Stomach (tissue), 19 donors: ENCODE measurements at places on chromosomes 3 and 15. TPM values are rescaled to one million over a fixed set of nuclear protein-coding genes. Genes with fewer than 3 reads are reported as not detected.

Gene LMOD3
- total RNA-seq = not detected

Gene SCN11A
- not detected for total RNA-seq

Gene GOLGA6A
- not detected for total RNA-seq

Gene MORC1
- not detected for total RNA-seq

Gene RASL12
- 27.7 TPM for total RNA-seq

Gene GRK7
- total RNA-seq = not detected

Gene AGBL1
- under 0.01 TPM for total RNA-seq

Gene SKIL
- total RNA-seq = 107 TPM

Gene INSYN1
- 3.3 TPM for total RNA-seq

Gene FHIT
- 7.5 TPM for total RNA-seq

- no peaks in the 10 kb centered on the region for H3K4me1 ChIP-seq
- no peaks in the 10 kb centered on the region for H3K27me3 ChIP-seq
- no peaks in the 10 kb centered on the region for H3K36me3 ChIP-seq
- no peak overlapping the region for H3K4me3 ChIP-seq
- no peak for DNase-seq
These were observed 23.1 kb downstream of the SST start for GRCh38 chr3:187646906-187647660.

GRCh38 chr15:95278532-95279245 lies 1047.3 kb downstream of the MCTP2 start:
- H3K4me1 ChIP-seq = peaks cover 5% of the 10 kb centered on the region
- H3K36me3 ChIP-seq = no peaks in the 10 kb centered on the region
- H3K4me3 ChIP-seq = no peak overlapping the region
- H3K27me3 ChIP-seq = no peaks in the 10 kb centered on the region
- H3K27ac ChIP-seq = no peak overlapping the region

GRCh38 chr3:22933051-22933840 lies 269.9 kb upstream of the UBE2E2 start:
- DNase-seq = no peak
- no peak overlapping the region for H3K27ac ChIP-seq
- no peaks in the 10 kb centered on the region for H3K27me3 ChIP-seq
- no peaks in the 10 kb centered on the region for H3K36me3 ChIP-seq
- H3K4me1 ChIP-seq = no peaks in the 10 kb centered on the region
- H3K4me3 ChIP-seq = no peak overlapping the region

- H3K36me3 ChIP-seq = no peaks in the 10 kb centered on the region
- H3K4me3 ChIP-seq = no peak overlapping the region
- H3K4me1 ChIP-seq = no peaks in the 10 kb centered on the region
- no peaks in the 10 kb centered on the region for H3K27me3 ChIP-seq
These were observed 57.6 kb upstream of the RGMA start for GRCh38 chr15:93146601-93147000.

DNA sequence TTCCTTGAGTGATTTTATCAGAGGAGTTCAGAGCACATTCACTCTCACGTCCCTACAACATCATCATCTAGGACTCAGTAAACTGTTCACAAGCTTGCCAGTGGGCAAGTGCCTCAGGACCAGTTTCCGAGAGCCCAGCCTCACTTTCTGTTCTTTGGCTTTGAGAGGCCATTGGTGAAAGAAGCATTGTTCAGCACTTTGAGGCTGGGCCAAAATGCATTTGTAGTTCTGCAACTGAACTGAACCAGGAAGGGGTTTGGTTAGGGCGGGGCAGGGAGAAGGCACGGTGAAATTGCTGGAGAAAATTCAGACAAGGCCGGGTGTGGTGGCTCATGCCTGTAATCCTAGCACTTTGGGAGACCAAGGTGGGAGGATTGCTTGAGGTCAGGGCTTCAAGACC lies 222.1 kb upstream of the CHRM5 start:
- H3K4me3 ChIP-seq = no peak overlapping the region
- no peaks in the 10 kb centered on the region for H3K27me3 ChIP-seq
- H3K27ac ChIP-seq = no peak overlapping the region
- no peaks in the 10 kb centered on the region for H3K36me3 ChIP-seq
- peaks cover 5% of the 10 kb centered on the region for H3K4me1 ChIP-seq

GRCh38 chr15:66359740-66360139 lies 3.3 kb upstream of the TIPIN start:
- DNase-seq = peak; percentile 19
- no peaks in the 10 kb centered on the region for H3K27me3 ChIP-seq
- no peaks in the 10 kb centered on the region for H3K36me3 ChIP-seq
- H3K4me3 ChIP-seq = no peak overlapping the region
- no peak overlapping the region for H3K27ac ChIP-seq

- H3K4me3 ChIP-seq = no peak overlapping the region
- no peak for DNase-seq
- no peaks in the 10 kb centered on the region for H3K4me1 ChIP-seq
These were observed 654.0 kb upstream of the KCNMB2 start for GRCh38 chr3:177882124-177882648.

DNA sequence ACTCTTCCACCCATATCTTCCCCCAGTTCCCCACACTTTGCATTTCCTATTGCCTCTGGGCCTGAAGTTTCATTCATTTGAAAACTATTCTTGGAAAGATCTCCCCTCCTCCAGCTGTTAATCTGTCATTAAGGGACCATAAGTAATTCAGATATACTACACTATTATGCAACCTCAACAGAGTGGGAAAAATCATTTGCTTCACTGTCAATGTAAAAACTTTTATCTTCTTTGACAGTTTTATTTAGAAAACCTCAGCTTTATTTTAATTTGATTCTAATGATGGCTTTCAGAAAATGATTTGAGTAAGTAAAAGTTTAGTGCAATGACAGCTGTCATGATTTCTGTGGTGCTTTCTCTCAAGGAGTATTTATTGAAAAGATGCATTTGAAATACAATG lies 435.3 kb upstream of the KCNMB2 start:
- DNase-seq = no peak
- H3K4me3 ChIP-seq = no peak overlapping the region
- H3K4me1 ChIP-seq = peaks cover 4% of the 10 kb centered on the region
- no peaks in the 10 kb centered on the region for H3K27me3 ChIP-seq

GRCh38 chr15:91516866-91517265 lies 336.6 kb upstream of the SLCO3A1 start:
- no peaks in the 10 kb centered on the region for H3K27me3 ChIP-seq
- no peak for DNase-seq
- H3K27ac ChIP-seq = no peak overlapping the region
- no peaks in the 10 kb centered on the region for H3K4me1 ChIP-seq

GRCh38 chr15:92306663-92307062 lies 87.0 kb upstream of the ST8SIA2 start:
- no peaks in the 10 kb centered on the region for H3K4me1 ChIP-seq
- DNase-seq = peak; percentile 42
- H3K27me3 ChIP-seq = no peaks in the 10 kb centered on the region
- H3K36me3 ChIP-seq = no peaks in the 10 kb centered on the region
- no peak overlapping the region for H3K4me3 ChIP-seq

GRCh38 chr3:9955067-9955502 lies 2.9 kb upstream of the PRRT3 start:
- no peak overlapping the region for H3K27ac ChIP-seq
- H3K4me3 ChIP-seq = no peak overlapping the region
- H3K4me1 ChIP-seq = peaks cover 6% of the 10 kb centered on the region
- peaks cover 21% of the 10 kb centered on the region for H3K36me3 ChIP-seq

- no peak overlapping the region for H3K4me3 ChIP-seq
- no peak overlapping the region for H3K27ac ChIP-seq
- no peaks in the 10 kb centered on the region for H3K4me1 ChIP-seq
- no peaks in the 10 kb centered on the region for H3K27me3 ChIP-seq
- H3K36me3 ChIP-seq = no peaks in the 10 kb centered on the region
- DNase-seq = no peak
These were observed 884.7 kb downstream of the NAALADL2 start for GRCh38 chr3:175743733-175744400.

DNA sequence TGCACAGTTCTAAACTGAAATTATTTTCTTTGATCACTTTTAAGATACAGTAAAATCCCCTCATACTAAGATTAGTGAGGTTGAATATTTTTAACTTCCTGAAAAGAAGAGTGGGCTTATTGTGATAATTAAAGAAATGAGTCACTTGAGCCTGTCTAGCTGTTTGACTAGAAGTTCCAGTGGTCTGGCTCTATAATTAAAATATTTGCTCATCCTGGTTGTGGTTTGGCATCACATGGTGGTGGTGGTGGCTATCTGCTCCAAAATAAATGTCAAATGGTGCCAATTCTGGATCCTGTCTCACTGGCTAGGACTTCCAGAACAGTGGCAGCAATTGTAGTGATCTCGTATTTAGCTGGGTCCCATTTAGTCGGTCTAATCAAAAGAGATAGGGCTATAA lies 8.6 kb upstream of the TEX9 start:
- no peaks in the 10 kb centered on the region for H3K4me1 ChIP-seq
- H3K4me3 ChIP-seq = no peak overlapping the region
- no peaks in the 10 kb centered on the region for H3K36me3 ChIP-seq
- H3K27ac ChIP-seq = no peak overlapping the region

DNA sequence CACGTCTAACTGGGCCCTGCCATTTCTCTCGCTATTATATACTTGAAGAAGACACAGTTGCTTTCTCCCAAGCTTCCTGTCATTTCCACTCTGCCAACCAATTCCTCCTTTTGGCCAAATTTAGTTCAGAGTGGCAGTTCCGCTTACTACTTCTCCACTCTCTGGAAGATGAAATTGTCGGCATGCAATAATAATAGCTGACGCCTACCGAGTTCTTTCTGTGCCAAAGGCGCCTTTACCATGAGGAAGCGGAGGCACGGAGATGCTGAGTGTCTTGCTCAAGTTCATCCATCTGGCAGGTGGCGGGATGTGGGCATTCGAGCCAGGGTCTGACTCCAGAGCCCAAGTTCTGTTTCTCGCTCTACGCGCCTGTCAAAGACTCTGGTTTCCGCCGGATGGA lies 14.6 kb upstream of the NRROS start:
- no peaks in the 10 kb centered on the region for H3K36me3 ChIP-seq
- no peak for DNase-seq
- H3K27ac ChIP-seq = no peak overlapping the region
- no peak overlapping the region for H3K4me3 ChIP-seq

DNA sequence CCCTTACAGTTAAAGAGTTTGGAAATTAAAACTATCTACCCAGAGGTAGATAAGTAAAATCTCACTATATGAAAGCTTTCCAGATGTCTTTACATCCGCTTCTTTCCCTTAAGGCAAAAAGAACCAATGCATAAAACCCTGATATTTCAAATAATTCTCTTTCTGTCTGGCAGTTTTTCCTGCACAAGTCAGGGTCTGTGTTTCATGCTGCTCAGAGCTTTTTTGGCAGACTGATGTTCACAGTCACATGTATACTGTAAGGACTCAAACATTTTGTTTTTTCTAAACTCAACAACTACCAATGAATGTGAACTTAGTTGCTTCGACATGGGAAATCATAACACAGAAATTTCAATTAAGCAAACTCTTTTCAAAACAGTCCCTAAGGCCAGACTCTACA lies 988.4 kb downstream of the EPHA3 start:
- DNase-seq = no peak
- H3K4me3 ChIP-seq = no peak overlapping the region
- H3K36me3 ChIP-seq = no peaks in the 10 kb centered on the region
- no peaks in the 10 kb centered on the region for H3K4me1 ChIP-seq

DNA sequence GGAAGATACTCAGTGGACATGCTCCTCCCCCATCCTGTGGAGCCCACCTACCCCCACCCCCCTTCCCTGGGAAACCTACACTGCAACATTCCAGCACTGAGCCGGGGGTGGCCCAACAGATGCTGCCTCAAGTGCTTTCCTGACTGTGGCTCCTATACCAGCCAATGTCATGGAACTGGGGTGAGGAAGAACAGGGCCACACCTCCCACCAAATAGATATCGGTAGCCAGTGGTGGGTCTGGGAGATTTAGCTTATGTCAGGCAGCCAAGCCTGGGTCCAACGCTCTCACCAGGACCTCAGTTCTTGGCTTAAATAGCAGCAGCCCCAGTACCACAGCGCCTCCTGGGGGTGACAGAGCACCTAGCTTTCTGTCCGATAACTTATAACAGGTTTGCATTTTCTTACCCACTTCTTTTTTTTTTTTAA lies 30.3 kb downstream of the CDC25A start:
- H3K27me3 ChIP-seq = no peaks in the 10 kb centered on the region
- no peak overlapping the region for H3K4me3 ChIP-seq
- H3K4me1 ChIP-seq = no peaks in the 10 kb centered on the region
- no peak overlapping the region for H3K27ac ChIP-seq

- peaks cover 99% of the 10 kb centered on the region for H3K4me1 ChIP-seq
- no peak overlapping the region for H3K4me3 ChIP-seq
- no peaks in the 10 kb centered on the region for H3K27me3 ChIP-seq
- peak overlapping the region; percentile 87 for H3K27ac ChIP-seq
- DNase-seq = peak; percentile 52
These were observed 31.7 kb downstream of the SLC6A6 start for GRCh38 chr3:14434126-14434497.

DNA sequence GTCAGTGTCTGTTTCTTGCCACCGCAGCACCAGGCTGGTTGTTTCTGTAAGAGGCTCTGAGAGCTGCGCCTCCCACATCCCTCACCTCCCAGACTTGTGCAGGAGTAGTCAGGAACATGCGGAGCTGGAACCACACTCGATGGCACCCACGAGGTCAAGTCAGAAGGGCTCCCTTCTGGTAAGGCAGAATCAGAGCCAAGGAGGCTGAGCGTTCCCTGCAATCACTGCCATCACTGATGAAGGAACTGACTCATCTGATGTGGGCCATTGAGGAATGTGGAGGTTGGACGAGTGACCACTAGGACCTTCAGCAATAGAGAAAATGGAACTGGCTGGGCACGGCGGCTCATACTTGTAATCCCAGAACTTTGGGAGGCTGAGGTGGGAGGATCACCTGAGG lies 35.7 kb upstream of the BLM start:
- no peaks in the 10 kb centered on the region for H3K27me3 ChIP-seq
- H3K27ac ChIP-seq = peak overlapping the region; percentile 5
- no peaks in the 10 kb centered on the region for H3K36me3 ChIP-seq

DNA sequence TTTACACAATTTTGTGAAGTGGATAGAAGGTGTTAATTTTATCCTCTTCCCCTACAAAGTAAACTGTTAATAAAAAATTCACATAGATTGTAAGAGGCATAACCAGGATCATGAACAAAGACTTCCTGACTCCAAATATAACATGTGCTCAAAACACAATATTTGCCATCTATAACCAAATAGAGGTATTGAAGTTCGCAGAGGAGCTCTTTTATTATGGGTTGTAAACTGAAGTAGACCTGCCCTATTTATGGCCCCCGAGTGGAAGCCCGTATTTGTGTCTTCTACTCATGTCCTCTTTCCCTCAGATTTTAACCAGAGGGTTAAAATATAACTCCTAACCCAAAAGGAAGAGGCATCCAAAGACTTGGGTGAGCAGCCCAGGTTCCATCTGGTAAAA lies 285.6 kb upstream of the COL8A1 start:
- no peaks in the 10 kb centered on the region for H3K27me3 ChIP-seq
- no peak overlapping the region for H3K4me3 ChIP-seq
- no peaks in the 10 kb centered on the region for H3K4me1 ChIP-seq
